ENCODE measurements at places on chromosomes 2 and 18.

DNA sequence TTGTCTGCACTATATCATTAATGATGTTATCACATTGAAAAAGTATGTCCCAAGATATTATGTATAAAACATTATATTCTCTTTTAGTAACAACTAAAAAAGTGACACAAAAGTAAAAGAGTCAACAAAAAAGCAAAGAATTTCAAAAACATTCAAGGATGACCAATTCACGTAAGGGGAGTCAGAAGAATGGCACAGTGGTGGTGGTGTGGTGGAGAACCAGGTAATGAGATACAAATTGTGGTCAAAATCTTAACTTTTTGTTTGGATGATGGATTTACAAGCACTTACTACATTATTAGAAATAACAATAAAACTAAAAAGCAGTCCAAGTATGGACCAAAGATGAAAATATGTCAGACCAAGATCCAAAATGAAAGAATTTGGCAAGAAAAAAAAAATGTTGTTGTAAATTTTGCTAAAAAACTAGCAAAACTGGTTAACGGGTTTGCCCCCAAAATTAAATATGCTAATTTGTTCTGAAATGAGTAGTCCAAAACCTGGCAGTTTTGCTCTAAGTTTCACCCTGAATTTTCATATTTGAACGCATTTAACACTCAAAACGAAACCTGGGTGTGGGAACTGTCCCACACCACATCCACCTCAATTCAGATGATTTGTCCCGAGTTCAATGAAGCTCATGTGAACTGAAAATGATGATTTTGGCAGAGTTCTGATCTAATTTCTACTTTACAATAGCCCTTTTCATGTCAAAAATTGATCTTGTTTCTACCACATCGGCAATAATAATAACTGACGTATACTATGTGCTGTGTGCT is 135.8 kb downstream of the IKZF2 start:
- no peak for DNase-seq
- H3K27me3 ChIP-seq: no peaks in the 10 kb centered on the region
- no peak overlapping the region for H3K4me3 ChIP-seq
- H3K4me1 ChIP-seq: no peaks in the 10 kb centered on the region
- H3K36me3 ChIP-seq: no peaks in the 10 kb centered on the region
- H3K27ac ChIP-seq: no peak overlapping the region

DNA sequence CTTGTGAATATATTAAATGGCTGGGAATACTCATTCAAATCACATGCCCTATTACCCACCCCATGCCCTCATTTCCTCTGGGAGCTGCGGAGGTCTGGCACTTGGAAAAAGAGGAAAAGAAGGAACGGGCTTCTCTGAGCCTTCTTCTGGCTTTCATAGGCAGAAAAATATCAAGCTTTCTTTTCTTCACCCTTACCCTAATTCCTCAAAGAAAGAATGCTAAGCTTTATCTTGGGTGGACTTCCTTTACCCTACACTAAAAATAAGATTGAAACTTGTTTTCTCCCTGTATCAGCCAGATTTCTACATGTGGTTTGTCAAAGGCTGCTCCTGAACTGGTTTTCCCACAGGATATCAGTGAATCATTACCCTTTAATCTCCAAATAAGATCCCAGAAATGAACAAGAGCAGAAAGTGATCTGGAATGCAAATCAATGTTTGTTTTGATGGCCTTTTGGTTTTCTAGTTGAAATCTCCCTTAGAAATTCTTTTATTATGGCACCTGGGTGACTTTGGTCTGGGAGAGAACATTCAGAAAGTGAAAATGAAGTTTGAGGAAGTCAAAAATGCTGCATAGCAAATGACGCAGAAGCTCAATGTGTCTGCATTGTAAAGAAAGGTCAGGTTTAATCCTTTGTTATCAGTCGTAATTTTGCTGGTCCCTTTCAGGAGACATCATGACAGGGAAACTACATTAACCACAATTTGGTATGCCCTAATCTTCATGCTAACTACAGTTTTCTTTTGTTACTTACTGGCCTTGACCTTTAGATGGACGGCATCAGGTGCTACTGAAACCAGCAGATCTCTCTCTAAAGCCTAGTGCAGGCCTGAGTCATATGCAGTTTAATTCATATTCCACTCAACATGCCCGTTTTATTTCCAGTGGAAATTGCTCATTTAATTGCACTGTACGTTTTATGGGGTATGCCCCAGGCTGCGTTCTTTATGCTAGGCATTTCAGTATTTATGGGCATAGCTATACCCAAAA is 46.6 kb upstream of the HNRNPA3 start:
- H3K27me3 ChIP-seq: no peaks in the 10 kb centered on the region
- H3K4me3 ChIP-seq: no peak overlapping the region

GRCh38 chr2:64795024-64795592 is 141.4 kb upstream of the SERTAD2 start:
- H3K27me3 ChIP-seq: no peaks in the 10 kb centered on the region
- peaks cover 1% of the 10 kb centered on the region for H3K4me1 ChIP-seq
- no peak overlapping the region for H3K4me3 ChIP-seq
- no peak for DNase-seq

DNA sequence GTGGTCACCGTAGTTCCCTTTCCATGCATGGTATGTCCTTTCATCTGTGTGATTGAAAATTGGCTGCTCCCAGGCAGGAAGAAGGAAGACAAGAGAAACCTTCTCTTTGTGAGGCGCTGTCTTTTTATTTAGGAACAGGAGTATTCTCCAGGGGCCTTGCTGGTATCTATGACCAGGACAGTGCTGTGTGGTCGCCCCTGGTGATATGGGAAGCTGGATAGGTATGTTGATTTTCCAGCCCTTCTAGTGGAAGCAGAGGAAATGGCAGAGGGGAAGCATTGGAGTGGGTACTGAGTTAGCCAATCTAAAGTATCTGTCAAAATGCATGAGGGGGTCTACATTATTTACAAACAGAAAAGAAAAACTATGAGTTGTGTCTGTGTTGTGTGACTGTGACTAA is 226.6 kb downstream of the MTX2 start:
- peaks cover 14% of the 10 kb centered on the region for H3K27me3 ChIP-seq
- DNase-seq: no peak
- no peaks in the 10 kb centered on the region for H3K36me3 ChIP-seq
- peaks cover 13% of the 10 kb centered on the region for H3K4me1 ChIP-seq
- no peak overlapping the region for H3K27ac ChIP-seq
- no peak overlapping the region for H3K4me3 ChIP-seq

GRCh38 chr2:122863532-122863931 is 1108.1 kb downstream of the TSN start:
- H3K27me3 ChIP-seq: no peaks in the 10 kb centered on the region
- no peak for DNase-seq
- H3K4me3 ChIP-seq: no peak overlapping the region
- H3K4me1 ChIP-seq: peaks cover 3% of the 10 kb centered on the region
- H3K27ac ChIP-seq: no peak overlapping the region

GRCh38 chr2:223076573-223076972 is 24.6 kb downstream of the KCNE4 start:
- no peaks in the 10 kb centered on the region for H3K4me1 ChIP-seq
- no peak overlapping the region for H3K4me3 ChIP-seq
- no peaks in the 10 kb centered on the region for H3K27me3 ChIP-seq
- no peaks in the 10 kb centered on the region for H3K36me3 ChIP-seq

- H3K36me3 ChIP-seq: 0 out of 2 replicates have a peak, but pooled peaks cover 2% of the 10 kb centered on the region
- peaks cover 2% of the 10 kb centered on the region for H3K4me1 ChIP-seq
Observed at GRCh38 chr2:223797811-223798721, 39.3 kb downstream of the AP1S3 start.

GRCh38 chr2:215401896-215402379 is 33.9 kb downstream of the FN1 start:
- no peak for DNase-seq
- H3K4me1 ChIP-seq: peaks cover 27% of the 10 kb centered on the region
- peaks cover 46% of the 10 kb centered on the region for H3K36me3 ChIP-seq
- no peak overlapping the region for H3K27ac ChIP-seq

- no peak overlapping the region for H3K27ac ChIP-seq
Observed at GRCh38 chr18:46623541-46623940, 33.5 kb downstream of the LOXHD1 start.

DNA sequence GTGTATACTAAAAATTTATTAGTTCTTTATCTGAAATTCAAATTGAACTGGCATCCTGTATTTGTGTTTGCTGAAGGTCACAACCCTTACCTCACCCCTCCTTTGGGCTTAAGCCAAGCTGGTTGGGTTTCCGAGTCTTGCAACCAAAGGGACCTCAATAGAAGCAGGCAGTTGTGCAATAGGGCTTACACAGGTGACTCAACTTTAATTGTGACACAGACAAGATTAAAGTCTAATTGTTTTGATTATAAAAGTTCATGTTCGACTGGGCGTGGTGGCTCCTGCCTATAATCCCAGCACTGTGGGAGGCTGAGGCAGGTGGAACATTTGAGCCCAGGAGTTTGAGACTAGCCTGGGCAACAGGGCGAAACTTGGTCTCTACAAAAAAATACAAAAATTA is 71.5 kb downstream of the RAB31 start:
- no peaks in the 10 kb centered on the region for H3K36me3 ChIP-seq
- H3K4me1 ChIP-seq: no peaks in the 10 kb centered on the region
- H3K27me3 ChIP-seq: no peaks in the 10 kb centered on the region
- no peak for DNase-seq
- no peak overlapping the region for H3K4me3 ChIP-seq

- no peaks in the 10 kb centered on the region for H3K27me3 ChIP-seq
- H3K36me3 ChIP-seq: peaks cover 11% of the 10 kb centered on the region
- H3K4me3 ChIP-seq: no peak overlapping the region
Observed at GRCh38 chr2:226079671-226080181, 680.2 kb downstream of the NYAP2 start.

DNA sequence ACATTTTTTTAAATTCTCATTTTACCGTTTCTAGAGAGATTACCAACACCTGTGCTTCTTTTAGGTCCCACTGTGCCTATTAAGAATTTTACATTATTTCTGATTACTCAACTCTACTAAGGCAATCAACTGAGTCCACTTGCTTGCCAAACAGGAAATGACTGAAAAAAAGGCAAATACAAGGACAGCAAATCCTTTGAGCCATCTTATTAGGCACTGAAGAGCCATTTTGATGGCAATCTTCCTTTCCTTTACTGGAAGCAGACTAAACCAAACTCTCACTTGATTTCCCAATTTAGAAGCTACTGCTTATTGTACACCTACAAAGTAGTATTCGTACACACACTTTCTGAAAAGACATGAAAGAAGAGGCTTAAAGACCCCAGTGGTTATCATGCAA is 121.4 kb upstream of the COL3A1 start:
- no peaks in the 10 kb centered on the region for H3K27me3 ChIP-seq
- H3K4me3 ChIP-seq: no peak overlapping the region
- H3K4me1 ChIP-seq: 0 out of 2 replicates have a peak, but pooled peaks cover 4% of the 10 kb centered on the region
- DNase-seq: no peak

DNA sequence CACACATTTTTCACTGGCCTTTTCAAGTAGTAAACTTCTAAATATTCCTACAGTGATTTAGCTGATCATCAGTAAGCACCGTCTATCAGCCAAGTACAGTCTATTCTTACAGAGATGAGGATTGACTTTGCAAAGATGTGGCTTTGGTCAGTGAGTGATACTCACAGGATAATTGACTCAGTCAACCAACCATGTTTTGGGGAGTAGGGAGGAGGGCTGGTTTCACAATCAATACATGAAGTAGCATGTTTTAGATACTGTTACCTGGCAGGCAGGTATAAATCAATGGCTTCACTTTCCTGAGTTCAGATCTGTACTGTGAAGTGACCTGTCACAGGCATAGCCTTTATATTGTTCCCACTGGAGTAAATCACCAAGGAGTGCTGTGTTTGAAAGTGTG is 27.2 kb downstream of the OSBPL6 start:
- peaks cover 46% of the 10 kb centered on the region for H3K4me1 ChIP-seq
- peaks cover 47% of the 10 kb centered on the region for H3K27me3 ChIP-seq
- DNase-seq: no peak
- H3K27ac ChIP-seq: no peak overlapping the region
- H3K36me3 ChIP-seq: peaks cover 15% of the 10 kb centered on the region

DNA sequence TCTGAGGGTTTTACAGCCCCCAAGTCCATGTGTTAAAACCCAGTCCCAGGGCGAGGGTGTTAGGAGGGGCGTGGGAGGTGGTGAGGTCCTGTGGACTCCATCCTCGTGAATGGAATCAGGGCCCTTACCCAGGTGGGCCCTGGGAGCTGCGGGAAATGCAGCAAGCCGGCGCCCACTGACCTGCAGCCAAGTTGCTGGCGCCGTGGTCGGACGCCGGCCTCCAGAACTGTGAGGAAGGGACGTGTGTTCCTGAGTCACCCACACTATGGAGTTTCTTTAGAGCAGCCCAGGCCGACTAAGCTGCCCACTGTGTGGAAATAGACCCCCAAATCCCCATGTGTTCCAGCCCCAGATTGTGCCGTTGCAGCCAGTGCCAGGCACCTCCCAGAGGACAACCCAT is 26.4 kb downstream of the CTDP1 start:
- peaks cover 43% of the 10 kb centered on the region for H3K36me3 ChIP-seq
- no peak overlapping the region for H3K4me3 ChIP-seq
- H3K4me1 ChIP-seq: no peaks in the 10 kb centered on the region

- H3K27me3 ChIP-seq: peaks cover 3% of the 10 kb centered on the region
- H3K4me3 ChIP-seq: no peak overlapping the region
- H3K36me3 ChIP-seq: peaks cover 5% of the 10 kb centered on the region
- no peak overlapping the region for H3K27ac ChIP-seq
Observed at GRCh38 chr2:100427627-100428258, 10.3 kb upstream of the CHST10 start.

DNA sequence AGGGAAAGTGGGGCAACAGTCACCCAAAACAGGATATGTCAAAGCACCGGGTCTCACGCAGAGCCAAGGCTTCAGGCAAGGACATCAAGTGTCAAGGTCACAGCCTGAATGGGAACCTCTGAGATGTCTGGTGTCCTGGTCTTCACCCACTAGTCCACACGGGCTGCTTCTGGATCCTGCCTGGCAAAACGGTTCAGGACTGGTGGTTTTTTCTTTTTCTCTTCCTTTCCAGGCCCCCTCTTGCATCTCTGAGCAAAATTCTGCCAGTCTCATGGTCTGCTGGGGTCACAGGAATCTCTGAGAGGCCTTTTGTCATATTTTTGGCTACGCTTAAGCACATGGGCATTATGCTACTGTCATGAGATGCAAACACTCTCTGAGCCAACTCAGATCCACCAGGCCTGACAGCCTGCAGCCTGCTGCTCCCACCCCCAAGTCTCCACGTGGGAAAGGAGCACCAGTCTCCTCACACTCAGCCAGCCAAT is 518.2 kb upstream of the ZEB2 start:
- H3K4me1 ChIP-seq: peaks cover 15% of the 10 kb centered on the region
- H3K36me3 ChIP-seq: no peaks in the 10 kb centered on the region
- DNase-seq: no peak
- H3K27me3 ChIP-seq: no peaks in the 10 kb centered on the region
- no peak overlapping the region for H3K27ac ChIP-seq
- H3K4me3 ChIP-seq: no peak overlapping the region

GRCh38 chr18:13447621-13448334 is 229.2 kb downstream of the LDLRAD4 start:
- no peaks in the 10 kb centered on the region for H3K36me3 ChIP-seq
- H3K27ac ChIP-seq: peak overlapping the region; percentile 73
- peaks cover 63% of the 10 kb centered on the region for H3K4me1 ChIP-seq
- no peak overlapping the region for H3K4me3 ChIP-seq

Measured in WTC11 (cell line).